ENCODE measurements at places on chromosomes 16 and 17.

GRCh38 chr16:26220894-26221293 is 529.1 kb downstream of the HS3ST4 start:
- peak; percentile 45 for DNase-seq

DNA sequence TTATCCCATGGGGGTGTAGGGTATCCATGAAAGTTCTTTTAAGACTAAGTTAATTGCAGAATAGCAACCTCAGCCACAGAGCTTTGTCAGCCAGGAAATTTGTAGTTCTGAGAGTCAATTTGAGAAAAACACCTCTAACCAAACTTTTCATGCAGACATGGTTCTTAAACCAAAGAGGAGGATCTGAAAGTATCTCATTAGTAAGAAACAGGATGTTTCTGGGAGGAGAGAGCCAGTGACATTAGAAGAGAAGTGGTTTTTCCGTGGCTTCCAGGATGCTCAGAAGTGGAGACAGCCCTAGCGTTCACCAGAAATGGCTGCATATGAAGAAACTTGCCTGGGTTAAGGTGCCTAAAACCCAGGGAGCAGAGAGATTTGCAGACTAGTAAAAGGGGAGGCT is 7.9 kb downstream of the GNAO1 start:
- no peak for DNase-seq

DNA sequence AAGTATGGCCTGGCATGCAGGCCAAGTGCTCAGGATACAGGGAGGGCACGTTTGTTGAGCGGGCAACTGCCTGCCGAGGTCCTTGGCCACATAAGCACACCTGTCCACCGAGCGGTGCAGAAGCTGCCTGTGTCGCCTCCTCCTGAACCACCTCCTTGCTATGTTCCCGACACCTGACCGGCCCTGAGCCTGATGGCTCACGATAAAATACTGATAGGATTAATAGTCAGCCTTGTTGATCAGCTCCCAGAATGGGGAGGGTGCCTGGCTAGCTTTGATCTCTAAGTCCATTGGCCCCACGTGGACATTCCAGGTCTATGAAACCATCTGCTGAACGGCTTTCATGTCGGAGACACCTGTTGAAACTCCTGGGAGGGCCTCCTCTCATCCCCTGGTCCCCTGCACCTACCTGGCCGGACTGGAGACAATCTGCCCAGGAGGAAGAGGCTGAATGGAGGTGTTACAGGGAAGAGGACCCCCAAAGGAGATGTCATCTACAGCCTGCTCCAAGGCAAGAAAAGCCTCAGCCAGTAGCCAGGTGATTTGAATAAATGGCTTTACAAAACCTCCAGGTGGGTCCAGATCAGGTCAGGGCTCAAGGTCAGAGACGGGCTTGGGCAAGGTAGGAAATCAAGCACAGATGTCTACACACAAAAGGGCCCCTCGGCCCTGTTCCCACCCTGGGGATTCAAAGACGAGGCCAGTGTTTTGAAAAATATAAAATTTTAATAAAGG is 33.4 kb downstream of the AXIN2 start:
- no peak for DNase-seq

DNA sequence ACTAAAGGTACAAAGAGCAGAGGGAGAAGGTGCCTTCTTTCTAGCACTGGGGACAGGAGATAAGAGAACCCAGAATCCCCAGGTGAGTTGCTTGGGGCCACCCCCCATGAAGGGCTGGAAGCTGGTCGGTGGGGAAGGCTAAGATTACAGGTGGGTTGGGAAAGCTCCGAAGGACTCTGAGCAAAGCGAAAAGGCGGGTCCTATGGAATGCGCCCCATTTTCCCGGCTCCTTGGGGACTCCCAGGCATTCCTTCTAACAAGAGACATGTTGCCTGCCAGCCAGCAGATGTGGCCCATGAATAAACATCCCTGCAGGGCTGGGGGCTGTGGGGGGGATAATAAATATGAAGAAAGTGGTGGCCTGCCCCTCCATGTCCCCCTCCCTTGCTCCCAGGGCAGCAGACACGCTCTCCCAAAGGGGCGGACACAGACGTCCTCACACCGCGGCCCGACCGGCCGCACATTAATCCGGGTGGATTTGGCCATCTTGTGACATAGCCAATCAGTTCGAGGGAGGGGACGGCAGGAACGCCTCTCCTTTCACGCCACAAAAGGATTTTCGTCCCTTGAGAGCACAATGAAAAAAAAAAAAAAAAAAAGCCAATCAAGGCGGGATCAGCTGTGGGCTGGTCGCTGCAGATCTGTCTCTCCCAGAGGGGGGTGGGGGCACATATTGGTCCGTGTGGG is 98.5 kb downstream of the SOX9 start:
- no peak for DNase-seq
